Ascending aorta (tissue), 2 donors: ENCODE measurements at places on chromosomes 1 and 21. TPM values are rescaled to one million over a fixed set of nuclear protein-coding genes. Genes with fewer than 3 reads are reported as not detected.

The C8A gene
- total RNA-seq = 0.21 TPM

The CD1E gene
- total RNA-seq = not detected

The CFHR5 gene
- total RNA-seq = not detected

The AQP10 gene
- total RNA-seq = not detected

The TFF1 gene
- not detected for total RNA-seq

The FNDC10 gene
- 1.8 TPM for total RNA-seq

The OR2L13 gene
- total RNA-seq = not detected

The CAMK2N1 gene
- 1.9 TPM for total RNA-seq

The CD1D gene
- total RNA-seq = not detected

The SELL gene
- 1.9 TPM for total RNA-seq

The LAMC1 gene
- 166 TPM for total RNA-seq

The VANGL2 gene
- total RNA-seq = 0.96 TPM

The NEGR1 gene
- total RNA-seq = 42.8 TPM

The CORT gene
- not detected for total RNA-seq

The IVL gene
- total RNA-seq = not detected

The CLDN19 gene
- total RNA-seq = not detected

The DIRAS3 gene
- 3.4 TPM for total RNA-seq

The KRTAP13-2 gene
- not detected for total RNA-seq

The COL6A2 gene
- total RNA-seq = 1,704 TPM

The LYPD8 gene
- total RNA-seq = not detected

The APOBEC4 gene
- not detected for total RNA-seq

The WNT3A gene
- not detected for total RNA-seq

The KIRREL1 gene
- 114 TPM for total RNA-seq

The FAM76A gene
- 3.4 TPM for total RNA-seq

The GIPC2 gene
- 0.64 TPM for total RNA-seq

The KRTAP12-4 gene
- not detected for total RNA-seq

The PRRX1 gene
- total RNA-seq = 123 TPM

The CTNNBIP1 gene
- 74.1 TPM for total RNA-seq

The EFNA1 gene
- 66.7 TPM for total RNA-seq

The SPATA46 gene
- total RNA-seq = not detected

The S100A16 gene
- 364 TPM for total RNA-seq

The FLG2 gene
- total RNA-seq = not detected

The PDZK1IP1 gene
- not detected for total RNA-seq

The ETV3L gene
- not detected for total RNA-seq

The ENSA gene
- 138 TPM for total RNA-seq

The BSND gene
- not detected for total RNA-seq

The RGS16 gene
- 8.1 TPM for total RNA-seq

The LMOD1 gene
- 316 TPM for total RNA-seq

The PGLYRP3 gene
- not detected for total RNA-seq

The TMEM82 gene
- not detected for total RNA-seq

The OXCT2 gene
- total RNA-seq = not detected

The TEX35 gene
- not detected for total RNA-seq

The NBPF10 gene
- total RNA-seq = 1.2 TPM

The LCE3B gene
- total RNA-seq = not detected

The CASZ1 gene
- total RNA-seq = 25.8 TPM

The OR2G6 gene
- not detected for total RNA-seq

The INKA2 gene
- not detected for total RNA-seq

The CD244 gene
- not detected for total RNA-seq

The RIPPLY3 gene
- not detected for total RNA-seq

The SORT1 gene
- total RNA-seq = 111 TPM

The AMY2B gene
- total RNA-seq = 10.7 TPM

The FAM110D gene
- total RNA-seq = 60.0 TPM

The VHLL gene
- not detected for total RNA-seq

The FOXD2 gene
- 1.3 TPM for total RNA-seq

The PPOX gene
- total RNA-seq = 4.8 TPM

The P3R3URF gene
- total RNA-seq = not detected

The HCRTR1 gene
- total RNA-seq = not detected
